ENCODE measurements at places on chromosomes 2 and 18.

- DNase-seq = no peak
Measured at GRCh38 chr18:55453186-55453585, 134.8 kb downstream of the TCF4 start.

DNA sequence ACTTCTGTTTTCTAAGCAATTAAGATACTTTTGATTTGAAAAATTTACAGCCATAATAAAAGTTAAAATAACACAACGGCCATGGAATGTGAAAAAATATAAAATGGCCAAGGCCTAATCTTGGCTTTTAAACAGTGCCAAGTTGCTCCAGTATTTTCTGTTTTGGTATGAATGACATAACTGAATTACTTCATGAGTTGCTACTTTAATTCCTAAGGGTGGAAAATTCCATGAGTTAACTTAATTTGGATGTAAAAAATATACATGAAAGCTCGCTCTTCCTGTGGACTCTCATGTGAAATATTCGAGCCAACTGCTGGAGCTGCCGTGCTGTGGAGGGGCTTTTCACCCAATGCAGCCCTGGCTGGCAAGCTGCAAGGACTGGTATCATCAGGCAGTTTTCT is 286.0 kb upstream of the CCDC68 start:
- DNase-seq = no peak

DNA sequence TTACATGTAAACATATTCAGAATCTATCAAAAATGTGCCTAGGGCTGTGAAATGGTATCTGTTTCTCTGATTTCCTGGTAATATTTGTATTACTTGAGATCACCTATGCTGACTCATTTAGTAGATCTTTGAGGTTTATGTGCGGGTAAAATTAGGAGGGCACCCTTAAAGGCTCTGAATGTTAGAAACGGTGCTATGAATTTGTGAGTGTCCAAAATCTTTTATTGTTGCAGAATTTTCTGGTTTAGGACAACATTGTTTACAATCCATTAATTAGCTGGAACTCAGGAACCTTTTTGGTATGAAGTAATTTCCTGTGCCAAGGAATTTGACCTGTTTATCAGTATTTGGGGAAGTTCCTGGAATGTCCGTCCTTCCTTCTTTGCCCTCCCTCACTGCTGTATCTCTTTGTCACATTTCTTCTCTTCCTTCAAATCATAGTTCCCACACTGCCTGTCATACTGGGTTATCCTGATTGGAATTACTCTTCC is 130.5 kb downstream of the TANC1 start:
- no peak for DNase-seq

DNA sequence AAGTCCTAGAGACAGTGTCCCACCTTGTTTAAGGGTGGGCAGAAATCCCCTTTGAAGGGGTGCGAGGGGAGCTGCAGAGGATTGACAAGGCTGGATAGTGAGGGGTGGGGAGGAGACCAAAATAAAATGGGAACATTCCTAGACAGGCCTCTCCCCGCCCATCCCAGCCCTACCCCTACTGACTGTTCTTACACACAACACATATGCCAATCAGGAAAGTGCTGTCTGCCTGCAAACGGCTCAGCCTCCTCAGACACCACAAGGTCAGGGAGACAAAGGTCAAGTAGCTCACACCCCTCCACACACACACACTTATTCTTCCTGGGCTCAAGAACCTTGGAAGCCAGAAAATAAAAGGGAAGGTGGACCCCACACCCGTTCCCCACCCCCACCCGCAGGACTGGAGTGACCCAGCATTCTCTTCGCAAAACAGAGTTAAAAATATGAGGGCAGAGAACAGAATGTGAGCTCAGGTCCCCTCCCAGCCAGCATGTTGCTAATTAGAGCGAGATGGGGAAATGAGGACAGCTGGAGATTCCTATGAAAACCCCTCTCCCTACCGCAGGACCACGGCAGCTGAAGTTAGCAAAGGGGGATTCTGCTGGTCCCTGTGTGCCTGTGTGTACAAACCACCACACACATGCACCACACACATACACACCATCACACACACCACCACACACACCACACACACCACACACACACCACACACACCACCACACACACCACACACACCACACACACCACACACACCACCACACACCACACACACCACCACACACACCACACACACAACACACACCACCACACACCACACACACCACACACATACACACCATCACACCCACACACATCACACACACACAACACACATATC is 197.8 kb downstream of the TNS1 start:
- DNase-seq = no peak

DNA sequence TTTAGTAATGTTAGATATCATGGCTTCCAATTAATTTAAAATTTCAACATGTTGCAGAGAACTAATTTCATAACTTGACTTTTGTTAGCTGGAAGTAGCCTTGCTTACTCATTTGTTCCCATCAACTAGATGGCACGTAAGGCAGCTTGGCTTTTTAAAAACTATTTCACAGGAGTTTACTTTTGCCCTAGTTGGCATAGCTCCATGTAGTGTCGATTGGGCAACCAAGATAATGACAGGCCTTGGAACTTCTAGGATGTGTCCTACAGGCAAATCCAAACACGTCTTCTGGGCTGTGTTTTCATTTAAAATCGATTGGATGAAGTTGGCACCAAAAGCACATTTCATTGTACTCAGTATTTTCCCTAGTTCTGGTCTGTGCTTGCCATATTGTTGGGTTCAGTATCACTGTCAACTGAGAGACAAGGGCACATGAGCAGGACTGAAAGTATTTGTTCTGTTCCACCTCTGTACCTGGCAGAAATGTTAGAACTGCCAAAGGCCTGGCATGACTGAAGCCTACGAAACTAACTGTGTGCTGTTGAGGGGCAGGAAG is 29.4 kb downstream of the HADHB start:
- no peak for DNase-seq

GRCh38 chr2:144461308-144461766 is 58.6 kb downstream of the ZEB2 start:
- DNase-seq = no peak

- no peak for DNase-seq
Measured at GRCh38 chr2:41000374-41000773, 548.5 kb upstream of the SLC8A1 start.

DNA sequence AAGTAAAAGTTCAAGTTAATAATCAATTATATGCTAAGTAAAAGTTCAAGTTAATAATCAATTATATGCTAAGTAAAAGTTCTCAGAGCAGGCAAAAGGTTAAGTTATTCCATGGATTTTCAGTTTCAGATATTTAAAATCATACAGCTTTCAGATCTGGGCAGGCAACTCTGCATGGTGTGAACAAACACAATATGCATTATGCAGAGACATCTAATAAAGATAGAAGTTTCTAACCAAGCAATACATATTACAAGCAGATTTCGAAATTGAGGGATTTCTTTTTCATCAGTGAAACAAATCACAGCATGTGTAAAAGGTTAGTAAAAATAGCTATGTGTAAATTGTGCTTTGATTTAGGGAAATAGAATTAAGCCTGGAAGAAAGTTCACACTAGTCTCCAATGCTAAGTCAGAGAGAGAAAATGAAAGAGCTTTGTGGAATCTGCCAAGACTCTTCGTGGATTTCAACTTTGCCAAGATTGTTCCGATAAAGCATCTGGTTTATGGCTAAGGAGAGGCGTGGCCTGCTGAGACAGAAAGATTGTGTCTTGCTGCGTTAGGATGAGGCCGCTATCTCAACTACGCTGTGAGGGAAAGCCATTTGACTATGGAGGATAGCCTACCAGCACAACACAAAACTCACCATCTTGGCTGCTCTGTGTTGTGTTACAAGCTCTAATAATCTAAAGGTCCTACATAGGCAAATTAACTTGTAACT is 60.1 kb upstream of the SLC16A14 start:
- no peak for DNase-seq

- no peak for DNase-seq
Measured at GRCh38 chr18:43533371-43533770, 256.1 kb upstream of the SYT4 start.

- DNase-seq = no peak
Measured at GRCh38 chr2:173157676-173158293, 82.1 kb downstream of the MAP3K20 start.

DNA sequence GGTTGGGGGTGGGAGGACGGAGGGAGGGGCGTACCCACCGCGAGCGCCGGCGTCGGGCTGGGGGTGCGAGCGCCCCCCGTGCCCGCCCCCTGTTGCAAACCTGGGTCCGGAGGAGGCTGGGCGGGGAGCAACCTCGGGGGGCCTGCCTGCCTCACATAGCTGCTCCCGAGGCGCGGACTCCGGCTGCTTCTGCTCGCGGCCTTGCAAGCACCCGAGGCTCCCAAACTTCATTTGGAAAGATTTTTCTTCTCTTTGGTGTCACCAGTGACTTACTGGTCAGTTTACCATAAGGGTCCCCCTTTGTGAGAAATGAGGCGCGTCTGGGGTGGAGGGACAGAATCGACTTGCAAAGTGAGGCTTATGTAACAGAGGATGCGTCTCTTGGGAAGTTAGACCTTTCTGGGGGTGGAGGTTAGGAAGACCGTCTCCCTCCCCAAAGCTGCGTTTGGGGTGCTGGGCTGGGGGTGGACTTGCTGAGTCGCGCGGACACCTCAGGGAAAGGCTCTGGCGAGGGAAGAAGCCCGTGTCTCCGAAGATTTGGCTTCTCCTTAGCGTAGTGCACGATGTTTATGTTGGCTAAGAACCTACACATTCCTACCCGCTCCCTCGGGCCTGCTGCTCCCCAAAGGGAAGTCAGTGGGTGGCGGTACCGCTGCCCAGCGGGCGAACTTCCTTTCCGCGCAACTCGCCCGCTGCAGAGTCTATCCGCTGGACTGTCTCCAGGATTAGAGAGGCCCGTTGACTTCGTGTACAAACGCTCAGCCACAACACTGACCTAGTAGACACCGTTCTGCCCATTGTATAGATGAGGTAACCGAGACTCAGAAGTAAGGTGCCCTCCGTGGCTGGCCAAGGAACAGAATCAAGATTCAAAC is 559 bp downstream of the TMEM37 start:
- DNase-seq = no peak

GRCh38 chr2:213545964-213546475 is 261.8 kb downstream of the SPAG16 start:
- DNase-seq = no peak

DNA sequence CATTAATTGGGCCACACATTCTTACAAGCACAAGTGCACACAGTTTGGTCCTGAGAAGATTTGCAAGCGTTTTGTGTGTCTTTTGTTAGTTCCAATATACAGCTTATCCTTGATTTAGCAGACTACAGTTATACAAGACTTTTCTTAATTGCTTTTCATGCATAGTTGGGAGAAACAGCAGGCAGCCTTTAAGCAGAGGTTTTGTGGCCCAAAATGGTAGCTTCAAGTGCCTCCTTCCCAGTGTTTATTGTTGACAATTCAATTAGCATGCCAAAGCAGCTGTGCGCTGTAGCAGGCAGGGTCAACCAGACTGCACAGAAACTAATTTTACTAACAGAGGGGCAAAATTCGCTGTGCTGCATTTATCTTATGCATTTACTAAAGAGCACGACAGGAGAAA is 47.5 kb downstream of the FRZB start:
- no peak for DNase-seq

GRCh38 chr2:232457121-232458011 is 1.4 kb downstream of the ALPI start:
- no peak for DNase-seq

GRCh38 chr18:40676668-40677067 is 1278.4 kb upstream of the PIK3C3 start:
- no peak for DNase-seq

DNA sequence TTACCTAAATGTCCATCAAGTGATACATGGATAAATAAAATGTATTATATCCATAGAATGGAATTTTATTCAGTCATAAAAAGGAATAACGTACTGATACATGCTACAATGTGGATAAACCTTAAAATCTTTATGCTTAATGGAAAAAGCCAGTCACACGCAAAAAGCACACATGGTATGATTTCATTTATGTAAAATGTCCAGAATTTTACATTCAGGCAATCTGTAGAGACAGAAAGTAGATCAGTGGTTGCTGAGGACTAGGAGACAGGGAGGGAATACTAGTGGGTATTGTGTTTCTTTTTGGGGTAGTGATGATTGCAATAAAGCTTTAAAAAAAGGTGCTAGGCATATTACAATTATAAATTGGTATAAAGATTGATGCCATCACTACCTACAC is 30.7 kb upstream of the CD302 start:
- DNase-seq = no peak

GRCh38 chr2:162490761-162491470 is 147.0 kb downstream of the GCA start:
- DNase-seq = no peak
